ENCODE measurements at places on chromosomes 3 and 15.

GRCh38 chr3:171953301-171954022 lies 85.9 kb upstream of the FNDC3B start:
- DNase-seq, result peak; percentile 36

GRCh38 chr15:83215306-83215705 lies 7.7 kb upstream of the HDGFL3 start:
- DNase-seq, result no peak

- no peak for DNase-seq
Observed at GRCh38 chr3:67493808-67494207, 160.6 kb downstream of the SUCLG2 start.

DNA sequence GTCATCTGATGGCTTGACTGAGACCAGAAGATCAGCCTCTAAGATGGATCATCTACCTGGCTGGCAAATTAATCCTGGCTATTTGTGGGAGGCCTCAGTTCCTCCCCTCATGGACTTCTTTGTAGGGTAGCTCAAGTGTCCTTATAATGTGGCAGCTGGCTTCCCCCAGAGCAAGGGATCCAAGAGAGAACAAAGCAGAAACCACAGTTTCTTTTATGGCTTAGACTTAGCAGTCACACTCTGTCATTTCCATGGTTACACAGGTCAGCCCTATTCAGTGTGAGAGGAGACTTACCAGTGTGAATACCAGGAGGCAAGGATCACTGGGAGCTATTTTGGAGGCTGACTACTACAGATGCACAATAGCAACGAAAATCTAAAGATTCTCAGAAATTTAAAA lies 15.3 kb upstream of the ARL14 start:
- DNase-seq, result no peak

All from fibroblast of pulmonary artery (primary cell).